D341Med (cell line): ENCODE measurements at places on chromosomes 11 and 22.

- no peak for DNase-seq
Measured at GRCh38 chr11:36009473-36009872, 65.6 kb downstream of the LDLRAD3 start.

GRCh38 chr22:36160499-36160942 lies at the start of gene APOL3:
APOL3 (minus strand) TSS chr22:36160755; CDS start chr22:36149055, 11,700 bp downstream.
- DNase-seq = no peak

- DNase-seq = no peak
Measured at GRCh38 chr11:126214441-126214840, 2.9 kb downstream of the FAM118B start.

- DNase-seq = no peak
Measured at GRCh38 chr22:41885516-41885915, 29.4 kb downstream of the SHISA8 start.

DNA sequence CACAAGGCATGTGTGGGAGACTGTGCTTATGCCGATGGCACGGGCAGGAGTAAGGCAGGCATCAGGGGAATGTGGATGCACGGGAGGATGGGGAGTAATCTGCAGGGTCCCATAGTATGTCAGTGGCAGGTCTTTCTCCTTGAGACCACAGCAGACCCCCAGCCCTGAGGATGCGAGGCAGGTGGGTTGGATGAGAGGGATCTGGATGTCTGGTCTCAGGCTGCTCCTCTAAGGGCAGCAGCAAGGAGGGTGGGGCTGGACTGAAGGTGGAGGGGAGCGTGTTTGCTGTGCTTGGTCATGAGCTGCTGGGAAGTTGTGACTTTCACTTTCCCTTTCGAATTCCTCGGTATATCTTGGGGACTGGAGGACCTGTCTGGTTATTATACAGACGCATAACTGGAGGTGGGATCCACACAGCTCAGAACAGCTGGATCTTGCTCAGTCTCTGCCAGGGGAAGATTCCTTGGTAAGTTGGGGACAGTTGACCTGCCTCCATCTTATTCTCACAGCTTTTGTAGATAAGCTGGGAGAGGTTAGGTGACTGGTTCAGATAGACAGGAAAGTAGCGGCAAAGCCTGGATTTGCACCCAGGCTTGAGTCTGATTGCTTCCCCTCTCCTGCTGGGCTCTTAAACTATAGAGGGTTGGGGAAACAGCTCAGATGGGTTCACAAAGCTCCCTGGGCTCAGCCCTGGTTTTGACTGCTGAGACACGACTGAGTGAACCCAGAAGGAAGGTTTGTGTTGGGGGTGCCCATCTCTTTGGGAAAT lies at the start of gene APOL1:
APOL1 (plus strand) TSS at position 380 of the 769 bp plus-strand sequence. CDS start 1,823 bp downstream, outside the sequence.
- no peak for DNase-seq
